RCC 7860 (cell line): ENCODE measurements at places on chromosomes 11 and 22.

DNA sequence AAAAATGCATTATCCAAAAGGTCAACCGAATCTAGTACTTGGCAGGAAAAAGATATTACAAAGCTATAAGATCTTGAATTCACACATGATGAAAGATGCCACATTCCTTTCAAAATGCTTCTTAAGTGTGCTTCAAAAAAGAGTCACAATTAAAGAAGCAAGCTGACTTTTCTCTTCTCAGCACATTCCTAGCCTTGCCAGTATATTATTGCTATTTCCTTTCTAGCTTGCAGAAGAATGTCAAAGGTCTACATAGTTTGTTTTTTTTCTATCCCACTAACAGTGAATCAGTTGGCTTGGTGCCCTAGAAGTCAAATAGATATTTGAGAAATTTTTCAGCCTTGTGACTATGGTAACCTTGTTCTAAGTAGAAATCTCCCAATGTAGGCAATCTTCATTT is 56.8 kb downstream of the GUCY1A2 start:
- peak; percentile 54 for DNase-seq

DNA sequence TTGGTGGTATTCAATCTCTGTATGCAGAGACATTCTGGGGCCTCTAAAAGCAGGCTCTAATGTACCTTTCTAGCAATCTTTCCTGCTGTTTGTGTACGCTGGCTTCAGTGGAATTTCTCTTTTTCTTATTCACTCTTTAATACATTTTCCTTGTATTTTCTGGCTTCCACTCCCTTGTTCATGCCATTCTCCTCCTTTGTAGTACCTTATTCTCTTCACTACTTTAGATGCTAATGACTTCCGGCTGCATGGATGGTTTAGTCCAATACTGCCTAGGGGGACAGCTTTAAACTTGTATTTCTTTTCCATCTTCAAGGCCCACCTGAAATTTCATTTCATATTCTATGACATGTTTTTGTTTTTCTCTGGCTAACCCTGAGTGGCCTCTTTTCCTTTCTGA is 40.2 kb downstream of the DDX10 start:
- DNase-seq = no peak

- no peak for DNase-seq
These were observed 29.8 kb upstream of the NFAM1 start for GRCh38 chr22:42462016-42462415.

GRCh38 chr11:57605028-57605420 is 7.5 kb downstream of the SERPING1 start:
- no peak for DNase-seq

DNA sequence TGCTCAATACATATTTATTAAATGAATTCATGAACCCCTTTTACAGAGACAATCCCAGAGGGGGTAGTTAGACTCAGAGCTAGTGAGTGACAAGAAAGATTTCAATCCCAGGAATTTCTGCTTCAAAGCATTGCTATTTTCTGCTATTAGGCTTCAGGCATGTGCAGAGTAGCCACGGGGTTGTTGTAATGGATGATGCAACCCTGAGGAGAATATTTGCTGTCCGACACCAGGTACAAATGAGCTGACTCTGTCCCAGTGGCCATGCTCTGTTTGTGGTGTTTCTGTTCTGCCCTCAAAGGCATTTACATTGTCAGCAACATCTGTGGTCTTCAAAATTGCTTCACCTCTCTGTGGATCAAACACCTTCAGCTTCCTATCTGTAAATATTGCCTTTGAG is 102.6 kb downstream of the CSNK2A3 start:
- DNase-seq = no peak

- DNase-seq = no peak
These were observed 22.3 kb upstream of the OR5B21 start for GRCh38 chr11:58530236-58530635.

GRCh38 chr11:3192511-3193372 is 25.9 kb downstream of the MRGPRG start:
- no peak for DNase-seq

DNA sequence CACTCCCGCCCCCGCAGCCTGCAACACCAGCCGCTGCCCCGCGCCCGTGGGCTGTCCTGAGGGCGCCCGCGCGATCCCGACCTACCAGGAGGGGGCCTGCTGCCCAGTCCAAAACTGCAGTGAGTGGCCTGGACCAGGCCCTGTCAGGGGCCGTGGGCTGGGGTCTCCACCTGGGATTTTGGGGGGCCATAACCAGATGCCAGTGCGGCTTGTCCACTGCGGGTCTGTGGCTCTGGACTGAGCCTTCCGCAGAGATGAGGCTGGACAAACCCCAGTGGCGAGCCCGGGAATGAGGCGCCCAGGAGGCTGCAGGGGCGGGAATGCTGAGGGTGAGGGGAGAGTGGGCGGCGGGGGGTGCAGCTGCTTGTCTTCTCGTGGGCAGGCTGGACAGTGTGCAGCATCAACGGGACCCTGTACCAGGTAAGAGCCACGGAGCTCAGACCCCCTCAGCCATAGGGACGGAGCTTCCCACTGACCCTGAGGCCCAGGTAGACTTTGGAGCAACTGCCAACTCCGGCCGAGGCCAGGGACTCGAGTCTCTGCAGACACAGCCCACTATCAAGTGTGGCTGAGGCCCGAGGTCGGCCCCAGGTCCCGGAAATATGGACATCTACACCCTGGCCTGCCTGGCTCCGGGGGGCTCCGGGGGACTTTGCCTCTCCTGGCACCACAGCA is 24.8 kb upstream of the MUC5B start:
- DNase-seq = no peak

DNA sequence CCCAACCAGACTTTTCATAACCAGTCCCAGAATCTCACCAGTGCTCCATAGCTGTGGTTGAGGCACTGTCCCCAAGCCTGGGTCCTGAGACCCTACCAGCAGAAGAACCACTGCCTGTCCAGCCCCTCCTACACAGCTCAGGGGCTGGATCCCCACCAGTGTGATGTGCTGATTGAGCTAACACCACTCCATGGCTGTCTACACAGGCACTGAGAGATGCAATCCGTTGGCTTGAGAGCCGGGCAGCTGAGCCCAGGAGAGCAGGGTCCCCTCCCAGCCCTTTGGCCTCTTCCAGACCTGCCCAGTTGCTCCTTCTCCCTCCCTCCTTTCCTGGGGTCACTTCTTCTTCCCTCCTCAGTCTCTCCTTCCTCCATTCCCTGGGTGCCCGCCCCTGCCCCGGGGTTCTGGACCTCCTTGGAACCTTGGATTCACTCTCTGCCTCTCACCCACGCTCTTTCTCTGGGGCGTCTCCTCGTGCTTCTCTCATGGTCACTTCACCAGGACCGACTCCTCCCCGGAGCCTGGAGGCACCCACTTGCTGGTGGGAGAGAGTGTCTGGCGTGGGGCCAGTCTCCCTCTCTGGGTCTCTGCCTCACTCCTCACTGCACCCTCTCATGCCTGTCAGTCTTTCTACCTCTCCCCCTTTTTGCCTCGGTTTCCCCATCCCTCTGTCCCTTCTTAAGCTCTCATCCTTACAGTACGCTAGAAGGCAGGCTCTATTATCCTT is 706 bp upstream of the SCYL1 start:
- DNase-seq = no peak

DNA sequence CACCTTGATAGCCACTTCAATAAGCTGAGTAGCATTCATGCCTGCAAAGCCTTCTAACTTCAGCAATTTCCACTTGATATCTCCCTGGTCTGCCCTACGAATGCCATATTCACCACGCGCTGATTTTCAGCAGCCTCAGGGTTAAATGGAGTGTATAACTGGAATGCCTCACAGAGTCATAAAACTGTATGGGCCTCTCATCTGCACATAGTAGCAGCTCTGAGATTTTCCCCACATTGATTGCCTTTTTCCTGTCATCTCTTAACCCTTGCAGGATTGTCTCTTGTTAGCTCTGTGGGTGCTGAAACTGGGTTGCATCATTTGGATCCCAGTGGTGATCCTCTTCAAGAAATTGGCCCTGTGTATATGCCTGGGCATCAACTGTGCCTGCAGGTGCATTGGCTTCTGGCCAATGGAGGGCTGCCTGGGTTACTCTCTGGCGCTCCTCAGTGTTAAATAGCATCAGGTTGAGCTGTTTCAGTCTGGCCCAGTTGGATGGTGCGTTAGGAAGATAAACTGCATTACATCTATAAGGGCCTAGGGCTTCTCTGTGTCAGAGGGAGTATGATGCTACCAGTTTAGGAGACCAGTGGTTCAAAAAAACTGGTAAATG is 17.4 kb upstream of the GLYATL1 start:
- DNase-seq = no peak

- no peak for DNase-seq
These were observed 265.4 kb downstream of the MIAT start for GRCh38 chr22:26922806-26923205.

- no peak for DNase-seq
These were observed 45.4 kb downstream of the TIMP3 start for GRCh38 chr22:32846780-32847491.

- no peak for DNase-seq
These were observed 415.2 kb downstream of the TENM4 start for GRCh38 chr11:79025622-79026021.
